ENCODE measurements at places on chromosomes 12 and 14. TPM values are rescaled to one million over a fixed set of nuclear protein-coding genes. Genes with fewer than 3 reads are reported as not detected.

CMA1 gene
- total RNA-seq: not detected

RTL1 gene
- not detected for total RNA-seq

CYP46A1 gene
- total RNA-seq: 0.26 TPM

RFX4 gene
- not detected for total RNA-seq

TAPBPL gene
- total RNA-seq: 11.0 TPM

KITLG gene
- total RNA-seq: 6.5 TPM

CCDC38 gene
- not detected for total RNA-seq

Measured in dermis lymphatic vessel endothelial cell (primary cell).